Stimulated activated CD8-positive, alpha-beta memory T cell treated with anti-CD3 and anti-CD28 coated beads, Interleukin-7, amount 100 ng/mL, for 24 hours (primary cell): ENCODE measurements at places on chromosomes 5 and 9.

DNA sequence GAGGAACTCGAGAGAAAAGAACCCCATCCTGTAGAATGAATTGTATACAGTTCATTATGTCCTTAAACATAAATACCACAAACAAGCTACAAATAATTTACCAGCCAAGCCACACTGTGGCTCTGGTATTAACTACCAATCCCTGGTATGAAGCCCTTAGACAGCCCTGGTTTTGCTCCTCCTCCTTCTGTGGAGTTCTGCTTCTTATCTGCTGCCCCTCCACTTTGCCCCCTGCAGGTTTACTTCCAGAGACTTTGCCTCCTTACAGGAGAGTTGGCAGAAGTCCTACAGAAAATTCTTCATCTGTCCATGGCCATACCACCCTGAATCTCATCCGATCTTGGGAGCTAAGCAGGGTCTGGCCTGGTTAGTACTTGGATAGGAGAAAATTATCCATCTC is 219.8 kb downstream of the ACTL7B start:
- DNase-seq = no peak

GRCh38 chr5:143499480-143500114 is 96.1 kb upstream of the NR3C1 start:
- no peak for DNase-seq

DNA sequence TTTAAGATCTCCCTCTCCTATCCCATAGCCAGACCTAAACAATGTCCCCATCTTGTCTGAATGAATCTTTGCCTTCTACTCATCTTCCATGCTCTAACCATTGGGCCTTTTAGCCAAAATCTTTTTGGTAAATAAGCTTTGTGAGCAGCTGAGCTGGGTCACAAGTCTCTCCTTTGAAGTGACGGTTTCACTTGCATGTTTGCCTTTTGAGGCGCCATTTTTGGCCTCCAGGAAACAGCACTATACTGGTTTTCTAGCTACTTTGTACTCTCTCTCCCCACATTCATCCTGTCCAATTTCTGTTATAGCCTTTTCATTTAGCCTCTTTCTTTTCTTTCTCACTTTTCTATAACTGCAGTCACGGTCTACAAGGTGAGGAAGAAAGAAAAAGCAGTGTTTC is 195.5 kb upstream of the C9orf72 start:
- DNase-seq = no peak

DNA sequence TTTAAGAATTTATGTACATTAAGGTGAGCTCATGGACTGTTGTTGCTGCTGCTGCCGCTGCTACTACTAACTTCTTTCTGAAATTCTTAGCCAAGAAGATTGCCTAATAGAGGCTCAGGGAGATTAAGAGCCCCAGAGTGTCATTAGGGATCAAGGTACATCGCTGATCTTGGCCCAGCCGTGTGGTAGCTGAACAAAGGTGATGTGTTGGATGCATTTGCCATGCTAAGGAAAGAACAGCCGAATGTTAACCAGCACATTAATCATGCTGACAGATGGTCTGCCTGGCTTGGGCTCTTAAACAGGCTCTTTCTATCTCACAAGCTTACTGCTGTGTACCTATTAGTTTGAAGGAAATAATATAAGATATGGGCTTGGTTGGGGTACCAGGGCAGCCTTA is 137.1 kb downstream of the KCTD16 start:
- DNase-seq = no peak

DNA sequence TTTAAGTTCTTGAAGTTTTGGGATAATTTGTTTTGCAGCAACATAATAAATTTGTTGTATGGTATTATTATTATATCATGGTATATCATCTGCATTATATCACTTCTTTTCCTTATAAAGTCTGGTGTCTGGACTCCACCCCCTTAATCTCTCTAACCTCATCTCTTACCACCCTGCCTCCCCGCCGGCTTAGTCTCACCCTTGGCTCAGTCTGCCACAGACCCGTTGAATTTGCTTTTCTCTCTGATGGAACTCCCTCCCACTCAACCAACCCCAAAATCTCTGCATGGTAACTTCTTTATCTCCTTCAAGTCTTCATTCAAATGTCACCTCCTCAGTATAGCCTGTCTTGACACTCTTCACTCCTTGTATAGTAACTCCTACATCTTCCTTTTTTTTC is 29.6 kb upstream of the MATR3 start:
- no peak for DNase-seq

- no peak for DNase-seq
Measured at GRCh38 chr5:138601444-138601843, 26.2 kb upstream of the HSPA9 start.

- DNase-seq = no peak
Measured at GRCh38 chr9:126122901-126123616, 203.6 kb upstream of the MVB12B start.

GRCh38 chr5:1141834-1142233 is 30.0 kb upstream of the SLC12A7 start:
- DNase-seq = no peak

DNA sequence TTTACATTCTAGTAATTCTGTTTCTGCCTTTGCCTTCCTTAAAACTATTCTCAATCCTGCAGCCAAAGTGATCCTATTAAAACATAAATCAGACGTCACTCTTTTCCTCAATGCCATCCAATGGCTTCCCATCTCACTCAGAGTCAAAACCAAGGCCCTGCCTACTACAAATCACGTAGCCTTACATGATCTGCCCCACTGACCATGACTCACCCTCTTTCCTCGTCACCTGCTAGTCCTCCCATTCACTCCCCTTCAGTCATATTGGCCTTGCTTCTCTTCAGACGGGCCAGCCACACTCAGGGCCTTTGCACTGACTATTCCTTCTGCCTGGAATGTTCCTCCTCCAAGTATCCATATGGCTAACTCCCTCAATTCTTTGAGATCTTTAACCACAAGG is 39.0 kb upstream of the DMXL1 start:
- DNase-seq = no peak

DNA sequence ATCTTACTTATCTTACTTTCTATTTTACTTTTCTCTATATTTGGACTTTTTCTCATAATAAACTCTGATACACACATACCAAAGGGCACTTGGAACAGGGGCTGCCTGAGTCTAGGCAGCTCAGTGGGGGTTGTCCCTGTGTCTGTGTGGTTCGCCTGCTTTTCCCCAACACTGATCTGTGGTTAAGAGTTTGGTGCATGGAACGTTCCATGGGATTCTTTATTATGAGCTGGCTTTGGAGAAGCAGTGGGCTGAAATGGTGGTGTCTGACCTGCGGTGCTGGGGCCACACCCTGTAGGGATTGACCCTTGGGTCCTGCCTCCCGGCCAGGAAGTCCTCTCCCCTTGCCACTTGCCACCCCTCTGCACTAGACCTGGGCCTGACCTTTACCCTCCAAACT is 47.4 kb downstream of the ANKRD33B start:
- no peak for DNase-seq
